IPS DF 6.9 (cell line): ENCODE measurements at places on chromosomes 2 and 18.

DNA sequence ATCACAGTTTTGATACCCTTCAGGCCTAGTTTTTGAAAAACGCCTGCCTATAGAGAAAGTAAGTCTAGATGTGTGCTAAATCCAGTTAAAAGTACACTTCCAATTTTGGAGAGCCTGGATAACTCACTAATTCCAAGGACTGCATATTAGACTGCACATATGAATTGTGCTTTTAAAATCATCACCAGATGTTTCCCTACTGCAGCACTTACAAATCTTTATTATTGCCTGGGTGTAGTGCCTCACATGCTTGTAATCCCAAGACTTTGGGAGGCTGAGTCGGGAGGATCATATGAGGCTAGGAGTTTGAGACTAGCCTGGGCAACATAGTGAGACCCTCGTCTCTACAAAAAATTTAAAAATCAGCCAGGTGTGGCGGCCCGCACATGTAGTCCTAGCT is 35.9 kb upstream of the HTR2B start:
- no peak for DNase-seq

- no peak for DNase-seq
Measured at GRCh38 chr2:219644801-219645480, 17.5 kb downstream of the SLC4A3 start.

GRCh38 chr2:158781353-158781961 is 13.7 kb upstream of the DAPL1 start:
- DNase-seq = no peak

DNA sequence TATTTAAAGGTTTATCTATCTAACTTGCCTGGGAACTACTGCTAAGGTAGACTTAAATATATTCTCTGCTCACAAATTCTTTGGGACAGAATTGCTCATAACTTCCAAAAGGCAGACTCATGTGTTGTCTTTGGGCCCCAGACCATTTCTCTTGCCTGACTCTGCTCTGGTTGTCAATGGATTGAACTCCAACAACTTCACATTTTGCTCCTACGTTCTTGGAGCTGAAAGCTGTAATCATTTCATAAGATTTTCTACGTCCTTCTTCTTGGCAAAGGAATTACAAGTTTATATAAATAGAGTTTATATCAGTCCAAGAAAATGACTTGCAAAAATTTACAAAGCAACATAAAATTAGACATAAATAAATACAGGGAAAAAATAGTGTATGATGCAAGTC is 32.9 kb upstream of the PPM1B start:
- no peak for DNase-seq

GRCh38 chr2:129480790-129481189 is 498.7 kb upstream of the RAB6C start:
- no peak for DNase-seq

GRCh38 chr2:11393711-11394236 is 49.3 kb upstream of the ROCK2 start:
- no peak for DNase-seq

DNA sequence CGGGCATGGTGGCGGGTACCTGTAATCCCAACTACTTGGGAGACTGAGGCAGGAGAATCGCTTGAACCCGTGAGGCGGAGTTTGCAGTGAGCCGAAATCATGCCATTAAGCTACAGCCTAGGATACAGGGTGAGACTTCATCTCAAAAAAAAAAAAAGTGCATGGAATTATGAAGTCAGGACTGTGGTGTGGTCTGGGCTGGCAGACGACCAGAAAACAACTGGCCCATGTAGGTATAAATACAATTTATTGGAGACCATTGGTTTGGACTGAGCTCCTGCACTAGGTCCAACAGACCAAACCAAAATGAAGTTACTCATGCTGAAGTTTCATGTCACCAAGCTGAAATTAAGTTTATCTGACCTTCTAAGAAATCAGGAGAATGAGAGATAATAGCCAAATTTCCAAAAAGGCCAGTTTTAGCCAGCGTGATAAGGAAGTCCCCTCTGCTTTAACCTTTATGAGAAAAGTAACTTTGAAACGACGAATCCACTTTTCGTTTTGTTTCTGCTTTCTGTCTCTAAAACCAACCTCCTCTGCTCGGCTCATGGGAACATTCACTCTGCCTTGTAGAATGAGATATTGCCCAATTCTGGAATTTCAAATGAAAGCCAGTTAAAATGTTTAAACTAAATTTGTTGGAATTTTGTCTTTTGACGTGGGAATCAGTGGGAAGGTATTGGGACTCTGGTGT is 17.7 kb upstream of the RAB10 start:
- no peak for DNase-seq

DNA sequence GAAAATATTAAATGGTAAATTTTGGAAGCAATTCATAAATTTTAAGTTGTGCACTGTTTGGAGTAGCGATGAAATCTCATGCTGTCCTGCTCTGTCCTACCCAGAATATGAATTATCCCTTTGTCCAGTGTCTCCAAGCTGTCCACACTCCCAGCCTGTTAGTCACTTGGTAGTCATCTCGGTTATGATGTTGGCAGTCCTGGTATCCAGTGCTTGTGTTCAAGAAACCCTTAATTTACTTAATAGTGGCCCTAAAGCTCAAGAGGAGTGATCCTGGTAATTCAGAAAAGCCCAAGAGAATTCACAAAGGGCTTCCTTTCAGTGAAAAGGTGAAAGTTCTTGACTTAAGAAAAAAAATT is 71.8 kb upstream of the STAM2 start:
- DNase-seq = no peak

- no peak for DNase-seq
Measured at GRCh38 chr2:95292623-95293260, 4.4 kb upstream of the KCNIP3 start.

GRCh38 chr2:160375802-160376469 is 117.7 kb downstream of the RBMS1 start:
- DNase-seq = no peak

DNA sequence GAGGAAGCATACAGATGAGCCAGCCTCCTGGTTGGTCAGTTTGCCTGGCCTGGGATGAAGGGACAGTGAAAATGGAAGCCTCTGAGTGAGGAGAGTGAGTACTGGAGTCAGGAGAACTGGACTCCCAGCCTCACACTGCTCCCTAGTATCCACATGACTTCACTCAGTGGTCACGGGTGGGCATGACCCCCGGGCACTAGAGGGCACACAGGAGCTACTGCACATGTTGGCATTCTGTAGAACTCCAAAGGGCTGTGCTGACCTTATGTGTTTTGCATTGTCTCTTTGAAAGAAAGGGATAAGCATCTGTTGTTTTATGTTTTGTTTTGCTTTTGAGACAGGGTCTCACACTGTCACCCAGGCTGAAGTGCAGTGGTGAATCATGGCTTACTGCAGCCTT is 23.7 kb downstream of the NCAPH start:
- DNase-seq = no peak

- DNase-seq = no peak
Measured at GRCh38 chr2:10912076-10912731, 470 bp downstream of the KCNF1 start.

GRCh38 chr2:3000125-3000524 is 377.5 kb downstream of the EIPR1 start:
- no peak for DNase-seq

GRCh38 chr2:79757526-79757925 is 244.7 kb downstream of the CTNNA2 start:
- DNase-seq = no peak

GRCh38 chr2:20635675-20636584 is 15.0 kb downstream of the HS1BP3 start:
- DNase-seq = peak; percentile 66

- no peak for DNase-seq
Measured at GRCh38 chr18:78309924-78310323, 669.7 kb upstream of the SALL3 start.

- no peak for DNase-seq
Measured at GRCh38 chr2:172373766-172374165, 53.6 kb upstream of the ITGA6 start.

GRCh38 chr2:46200100-46200690 is 97.0 kb upstream of the EPAS1 start:
- DNase-seq = no peak

DNA sequence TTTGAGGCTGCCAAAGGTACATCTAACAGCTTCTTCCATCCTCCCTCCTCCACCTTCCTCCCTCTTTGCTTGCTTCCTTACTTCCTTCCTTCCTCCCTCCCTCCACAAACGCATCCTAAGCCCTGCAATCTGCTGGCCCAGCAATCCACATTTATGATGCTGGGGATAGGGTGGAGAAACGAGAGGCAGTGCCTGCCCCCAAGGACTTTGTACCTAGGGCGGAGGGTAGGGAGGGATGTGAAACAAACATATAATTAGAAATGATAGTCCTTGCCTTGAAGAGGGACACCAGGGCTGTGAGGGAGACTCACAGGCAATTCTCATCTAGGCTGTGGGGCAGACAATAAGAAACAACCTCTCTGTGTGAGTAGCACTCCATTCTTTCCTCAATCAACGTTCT is 188.3 kb downstream of the ANKRD30B start:
- no peak for DNase-seq

- no peak for DNase-seq
Measured at GRCh38 chr2:237590272-237591140, at the start of gene RAB17. Gene RAB17, minus strand, starts transcription at chr2:237590734. Its CDS starts 4,580 bp downstream, at chr2:237586154.

- no peak for DNase-seq
Measured at GRCh38 chr18:61742565-61743429, 150.0 kb downstream of the RNF152 start.

DNA sequence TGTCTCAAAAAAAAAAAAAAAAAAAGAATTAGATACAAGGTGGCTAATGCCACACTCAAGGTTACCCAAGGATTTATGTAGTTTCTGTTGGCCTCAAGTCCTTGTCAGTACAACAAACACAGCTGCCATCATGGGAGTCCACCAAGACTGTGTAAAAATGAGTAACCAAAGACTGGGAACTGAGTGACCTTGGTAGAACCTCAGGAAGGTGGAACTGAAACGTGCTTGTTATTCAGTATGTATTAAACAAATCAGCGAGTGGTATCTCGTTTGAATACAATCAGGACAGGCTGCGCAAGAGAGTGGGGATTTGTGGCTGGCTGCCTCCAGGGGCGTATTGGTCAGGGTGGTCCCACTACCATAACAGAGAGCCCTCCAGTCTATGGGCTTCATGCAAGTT is 1.6 kb upstream of the SFTPB start:
- no peak for DNase-seq

DNA sequence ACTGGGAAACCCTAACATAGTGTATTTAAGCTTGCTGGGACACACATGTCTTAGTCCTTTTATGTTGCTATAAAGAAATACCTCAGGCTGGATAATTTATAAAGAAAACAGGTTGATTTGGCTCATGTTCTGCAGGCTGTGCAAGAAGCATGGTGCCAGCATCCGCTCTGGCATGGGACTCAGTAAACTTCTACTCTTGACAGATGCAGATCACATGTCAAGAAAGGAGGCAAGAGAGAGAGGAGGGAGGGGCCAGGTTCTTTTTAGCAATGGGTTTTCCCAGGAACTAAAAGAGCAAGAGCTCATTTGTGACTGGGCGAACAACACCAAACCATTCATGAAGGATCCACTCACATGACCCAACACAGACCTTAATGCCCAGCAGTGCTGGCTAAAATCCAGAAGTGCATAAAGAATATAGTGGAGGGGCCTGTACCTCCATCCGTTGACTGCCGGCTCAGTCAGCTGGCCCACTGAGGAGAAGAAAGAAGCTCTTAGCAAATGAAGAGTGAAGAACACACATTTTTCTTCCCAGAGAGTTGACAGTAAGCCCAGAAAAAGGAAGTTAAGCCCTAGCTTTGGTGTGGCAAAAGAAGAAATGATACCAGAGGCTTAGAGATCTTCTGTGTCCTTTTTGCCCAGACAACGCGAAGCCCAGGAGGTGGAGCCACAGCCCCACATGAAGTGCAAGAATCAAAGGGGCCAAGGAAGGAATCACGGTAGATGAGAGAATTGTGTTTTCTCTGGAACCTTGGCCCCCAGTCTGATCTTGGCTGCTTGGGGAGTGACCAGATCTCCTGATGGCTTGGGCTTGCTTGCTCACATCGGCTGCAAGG is 183.5 kb upstream of the FAM98A start:
- DNase-seq = no peak

DNA sequence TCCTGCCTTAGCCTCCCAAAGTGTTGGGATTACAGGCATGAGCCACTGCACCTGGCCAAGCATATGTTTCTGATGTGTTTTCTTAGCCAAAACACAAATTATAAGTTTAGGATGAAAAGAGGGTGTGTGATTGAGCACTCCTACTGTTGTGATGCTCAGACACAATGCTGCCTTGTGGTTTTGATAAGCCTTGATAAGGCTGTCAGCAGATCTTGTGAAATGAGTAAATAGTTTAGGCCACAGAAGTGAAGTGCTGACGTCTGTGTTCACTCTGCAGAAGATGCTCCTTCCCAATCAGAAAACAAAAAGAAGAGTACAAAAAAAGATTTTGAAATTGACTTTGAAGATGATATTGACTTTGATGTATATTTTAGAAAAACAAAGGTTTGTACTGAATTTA is 24.3 kb downstream of the NCAPH start:
- no peak for DNase-seq
